NAMALWA (cell line): ENCODE measurements at places on chromosomes 2 and 18.

DNA sequence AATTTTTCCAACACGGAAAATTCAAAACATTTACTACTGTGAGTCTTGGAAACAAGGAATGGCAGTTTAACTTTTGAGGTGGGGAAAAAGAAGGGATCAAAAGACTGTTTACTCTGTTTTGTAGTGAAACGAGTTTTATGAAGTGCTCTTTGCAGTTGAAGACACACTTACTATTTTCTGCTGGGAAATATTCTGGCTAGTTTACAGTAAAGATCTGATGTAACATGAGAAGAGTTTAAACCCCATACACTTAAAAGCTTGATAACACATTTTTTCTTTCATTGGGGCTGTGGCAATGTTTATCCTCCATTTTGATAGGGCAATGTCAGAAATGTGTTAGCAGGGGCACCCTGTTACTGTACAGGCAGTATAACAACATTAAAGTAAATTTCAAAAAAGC is 124.9 kb upstream of the SMAD7 start:
- DNase-seq = no peak

- no peak for DNase-seq
Observed at GRCh38 chr18:42576124-42576523, 539.4 kb downstream of the RIT2 start.

- DNase-seq = no peak
Observed at GRCh38 chr18:55185391-55185790, 226.1 kb upstream of the CCDC68 start.

- no peak for DNase-seq
Observed at GRCh38 chr2:24771061-24771460, 22.1 kb downstream of the PTRHD1 start.

DNA sequence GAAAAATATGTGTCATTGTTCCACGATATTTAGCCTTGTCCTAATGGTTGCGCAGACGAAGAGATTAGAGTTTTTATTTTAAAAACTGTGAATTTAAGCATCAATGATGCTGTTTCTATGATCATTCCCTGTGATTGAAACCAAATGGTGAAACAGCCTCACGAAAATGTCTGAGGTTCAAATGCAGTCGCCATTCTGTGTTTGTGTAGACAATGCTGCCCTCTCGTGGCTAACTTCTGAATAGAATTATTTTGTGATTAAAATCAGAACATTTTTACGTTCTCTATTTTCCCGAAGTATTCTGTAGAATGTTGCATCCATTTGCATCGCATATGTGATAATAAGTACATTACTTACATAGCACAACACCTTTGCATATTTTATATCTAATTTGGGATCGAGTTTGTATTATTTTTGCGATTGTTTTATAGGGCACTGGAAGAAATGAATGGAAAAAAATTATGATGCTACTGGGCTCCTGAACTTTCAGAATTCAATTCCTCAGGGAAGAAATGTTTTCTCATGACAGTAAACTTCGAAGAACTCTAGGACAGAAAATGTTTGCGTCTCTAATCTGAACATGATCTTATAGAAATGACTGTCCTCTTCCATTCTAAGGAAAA is 54.8 kb upstream of the CREB1 start:
- peak; percentile 57 for DNase-seq

GRCh38 chr2:110157153-110157793 is 41.7 kb upstream of the MALL start:
- peak; percentile 65 for DNase-seq

DNA sequence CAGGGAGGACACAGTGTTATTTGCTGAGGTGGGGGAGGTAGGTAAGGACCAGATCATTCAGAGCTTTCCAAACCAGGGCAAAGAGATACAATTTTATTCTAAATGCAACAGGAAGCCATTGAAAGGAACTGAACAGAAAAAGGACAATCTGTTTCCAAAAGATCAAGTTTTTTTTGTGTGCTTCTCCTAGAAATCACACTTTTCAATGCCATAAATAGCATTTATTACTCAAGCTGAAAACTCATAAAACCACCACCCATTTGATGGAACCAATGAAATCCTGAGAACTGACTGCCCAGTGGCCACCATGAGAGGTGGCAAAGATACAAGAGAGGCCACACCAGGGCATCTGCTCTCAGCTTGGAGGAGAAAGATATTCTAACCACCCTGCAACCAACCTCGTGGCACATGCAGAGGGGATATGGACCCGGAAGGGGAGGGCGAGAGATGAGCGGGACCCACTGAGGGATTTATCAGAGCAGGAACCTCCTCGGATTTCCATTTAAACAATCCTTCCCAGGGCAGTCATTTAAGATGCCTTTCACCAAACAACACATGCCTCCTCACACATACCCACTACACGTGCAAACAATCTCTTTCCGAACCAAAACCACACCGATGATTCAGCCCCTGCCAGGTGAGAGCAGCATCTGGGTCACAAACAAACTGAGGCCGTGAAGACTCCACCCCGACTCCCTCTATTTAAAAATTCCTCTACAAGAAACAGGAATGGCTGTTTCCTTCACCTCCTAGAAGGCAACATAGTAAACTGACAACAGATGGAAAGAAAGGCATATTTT is 8.8 kb downstream of the CYB5A start:
- DNase-seq = no peak
